Naive thymus-derived CD8-positive, alpha-beta T cell (primary cell): ENCODE measurements at places on chromosomes 3 and 15. TPM values are rescaled to one million over a fixed set of nuclear protein-coding genes. Genes with fewer than 3 reads are reported as not detected.

Gene LRRC31
- not detected for total RNA-seq

Gene ILDR1
- total RNA-seq: not detected

Gene PSMA4
- total RNA-seq: 92.5 TPM

Gene GOLGA8K
- 1.9 TPM for total RNA-seq

Gene GATA2
- total RNA-seq: not detected

Gene PSTPIP1
- total RNA-seq: 124 TPM

Gene IMPDH2
- 121 TPM for total RNA-seq

Gene DLL4
- total RNA-seq: not detected

Gene ANKUB1
- total RNA-seq: not detected

Gene MGLL
- 0.34 TPM for total RNA-seq

Gene CLEC3B
- 1.4 TPM for total RNA-seq
